ENCODE measurements at places on chromosomes 11 and 22.
A peak's percentile ranks its signal among the peaks of the same experiment; 100 is the strongest.

DNA sequence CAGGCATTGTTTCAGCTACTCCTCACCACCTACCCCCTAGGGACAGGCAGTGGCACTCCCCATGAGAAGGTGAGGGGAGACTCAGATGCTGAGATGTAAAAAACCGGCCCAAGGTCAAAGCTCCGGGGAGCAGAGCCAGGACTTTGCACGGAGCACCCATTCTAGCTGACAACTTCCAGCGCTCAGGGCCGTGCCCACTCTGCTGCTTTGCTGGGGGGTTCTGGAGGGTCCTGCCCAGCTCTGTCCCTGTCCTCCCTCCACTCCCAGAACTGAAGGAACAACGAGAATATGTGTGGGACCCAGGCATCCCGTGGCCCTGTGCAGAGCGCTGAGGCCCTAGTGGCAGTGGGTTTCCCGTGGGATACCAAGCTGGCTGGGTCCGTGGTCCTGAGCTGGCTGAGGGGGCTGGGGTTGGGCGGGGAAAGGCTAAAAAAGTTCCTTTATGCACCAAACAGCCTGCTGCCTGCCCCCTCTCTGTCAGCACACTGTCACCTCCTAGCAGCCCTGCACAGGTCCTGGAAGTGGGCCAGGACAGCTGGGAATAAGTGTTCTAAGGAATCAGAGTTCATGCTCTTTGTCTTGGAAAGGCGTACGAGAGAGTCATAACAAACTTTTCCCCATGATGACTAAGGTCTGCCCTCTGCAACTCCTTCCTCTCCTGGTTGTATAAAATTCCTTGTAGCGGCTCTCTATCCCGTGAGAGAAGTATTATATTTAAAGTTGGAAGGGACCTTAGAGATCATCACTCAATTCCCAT is 1.9 kb downstream of the MS4A10 start:
- peak; percentile 78 for DNase-seq

DNA sequence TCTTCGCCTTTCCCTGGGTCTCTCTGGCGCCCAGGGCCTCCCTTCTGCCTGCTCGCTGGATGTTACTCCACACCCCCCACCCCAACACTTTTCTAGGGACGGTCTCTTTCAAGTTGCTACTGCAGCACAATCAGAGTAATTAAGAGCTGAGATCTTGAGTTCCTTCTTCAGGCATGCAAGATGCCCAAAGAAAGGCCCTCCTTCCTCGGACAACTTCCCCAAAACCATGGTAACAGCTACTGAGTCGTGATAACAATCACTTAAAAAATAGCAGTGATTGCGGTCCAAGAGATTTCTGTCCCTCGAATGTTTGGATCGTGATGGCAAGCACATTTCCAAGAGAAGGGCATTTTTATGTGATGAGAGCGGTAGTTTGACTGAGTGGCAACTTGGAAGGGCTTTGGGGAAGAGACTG is 638 bp upstream of the TENM4 start:
- peak; percentile 11 for DNase-seq

- DNase-seq = no peak
These were observed 29.4 kb downstream of the DAGLA start for GRCh38 chr11:61709572-61709971.

DNA sequence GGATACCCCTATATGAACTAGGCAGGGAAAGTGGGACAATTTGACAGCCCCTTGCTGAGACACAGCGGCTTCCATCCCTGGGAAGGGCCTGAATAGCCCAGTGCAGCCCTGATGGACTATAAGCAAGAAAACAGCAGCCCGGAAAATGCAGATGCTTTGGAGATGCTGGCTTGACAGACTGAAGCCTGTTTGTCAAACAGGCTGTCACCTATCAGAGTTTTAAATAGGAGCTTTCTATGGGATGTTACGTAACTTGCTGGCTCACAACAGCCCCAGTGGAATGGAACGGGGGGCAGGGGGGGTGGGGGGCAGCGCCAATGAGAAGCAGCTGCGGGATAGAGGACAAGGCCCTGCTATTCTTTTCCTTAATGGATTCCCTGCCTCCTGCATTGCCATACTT is 91.9 kb upstream of the NTM start:
- no peak for DNase-seq

DNA sequence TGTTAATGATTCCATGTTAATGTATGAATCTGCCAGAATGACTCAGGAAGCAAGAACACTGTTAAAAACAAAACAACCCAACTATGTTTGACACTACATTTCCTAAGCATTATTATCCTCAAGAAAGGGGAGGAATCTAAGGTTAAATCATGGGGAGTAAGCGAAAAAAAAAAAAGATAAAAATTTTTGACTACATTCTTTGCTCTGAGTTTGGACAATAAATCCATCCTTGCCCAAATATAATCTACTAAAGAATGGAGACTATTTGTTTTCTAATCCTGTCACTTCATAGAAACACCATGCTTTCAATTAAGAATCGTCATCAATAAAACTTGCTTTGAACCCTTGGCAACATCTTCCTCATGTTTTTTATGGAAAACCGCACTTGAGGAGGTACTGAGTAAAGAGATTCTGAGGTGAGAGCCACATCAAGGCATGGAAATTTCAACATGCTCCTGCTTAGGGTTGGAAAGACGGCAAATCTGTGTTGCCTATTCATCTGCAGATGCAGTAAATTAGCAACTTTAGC is 9.7 kb downstream of the MAML2 start:
- DNase-seq = no peak

DNA sequence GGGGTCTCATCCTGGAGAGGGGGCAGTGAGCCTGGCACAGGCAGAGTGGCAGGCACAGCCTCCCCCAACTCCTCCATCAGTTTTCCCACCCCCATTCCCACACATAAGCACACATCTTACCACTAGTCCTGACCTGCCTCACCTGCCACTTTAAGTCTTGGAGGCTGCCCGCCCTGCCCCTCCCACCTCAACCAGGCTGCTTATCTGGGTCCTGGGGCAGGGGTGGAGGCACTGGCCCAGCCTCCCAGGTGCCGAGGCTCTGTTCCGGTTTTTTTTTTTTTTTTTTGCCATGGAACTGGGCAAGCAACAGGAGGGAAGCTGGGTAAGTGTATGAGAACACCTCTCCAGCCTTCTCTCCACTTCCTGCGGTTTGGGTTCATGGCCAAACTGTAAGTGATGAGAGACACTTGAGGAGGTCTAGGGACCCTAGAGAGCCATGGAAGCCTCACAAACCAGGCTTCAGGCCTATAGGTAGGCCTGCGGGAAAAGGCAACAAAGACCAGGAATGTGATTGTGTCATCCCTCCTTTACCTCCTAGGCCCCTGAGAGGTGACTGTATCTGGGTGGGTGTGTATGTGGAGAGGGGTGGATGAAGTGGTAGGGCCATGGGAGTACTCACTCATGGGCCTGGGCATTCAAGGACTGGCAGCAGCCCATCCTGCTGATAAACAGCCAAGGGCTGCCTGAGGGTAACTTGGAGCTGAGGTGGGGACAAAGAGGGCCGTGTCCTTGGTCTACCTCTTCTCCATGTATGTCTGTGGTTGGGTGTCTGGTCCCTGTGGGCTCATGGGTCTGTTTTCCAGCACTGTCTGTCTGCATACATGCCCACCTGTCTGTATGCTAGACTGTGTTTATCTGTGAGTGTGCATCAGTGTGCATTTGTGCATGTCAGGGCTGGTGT is 22.6 kb downstream of the PHLDB1 start:
- DNase-seq = no peak

GRCh38 chr11:70057080-70057479 is 21.0 kb upstream of the ANO1 start:
- no peak for DNase-seq

GRCh38 chr11:117916956-117917355 is 12.2 kb downstream of the TMPRSS13 start:
- no peak for DNase-seq

DNA sequence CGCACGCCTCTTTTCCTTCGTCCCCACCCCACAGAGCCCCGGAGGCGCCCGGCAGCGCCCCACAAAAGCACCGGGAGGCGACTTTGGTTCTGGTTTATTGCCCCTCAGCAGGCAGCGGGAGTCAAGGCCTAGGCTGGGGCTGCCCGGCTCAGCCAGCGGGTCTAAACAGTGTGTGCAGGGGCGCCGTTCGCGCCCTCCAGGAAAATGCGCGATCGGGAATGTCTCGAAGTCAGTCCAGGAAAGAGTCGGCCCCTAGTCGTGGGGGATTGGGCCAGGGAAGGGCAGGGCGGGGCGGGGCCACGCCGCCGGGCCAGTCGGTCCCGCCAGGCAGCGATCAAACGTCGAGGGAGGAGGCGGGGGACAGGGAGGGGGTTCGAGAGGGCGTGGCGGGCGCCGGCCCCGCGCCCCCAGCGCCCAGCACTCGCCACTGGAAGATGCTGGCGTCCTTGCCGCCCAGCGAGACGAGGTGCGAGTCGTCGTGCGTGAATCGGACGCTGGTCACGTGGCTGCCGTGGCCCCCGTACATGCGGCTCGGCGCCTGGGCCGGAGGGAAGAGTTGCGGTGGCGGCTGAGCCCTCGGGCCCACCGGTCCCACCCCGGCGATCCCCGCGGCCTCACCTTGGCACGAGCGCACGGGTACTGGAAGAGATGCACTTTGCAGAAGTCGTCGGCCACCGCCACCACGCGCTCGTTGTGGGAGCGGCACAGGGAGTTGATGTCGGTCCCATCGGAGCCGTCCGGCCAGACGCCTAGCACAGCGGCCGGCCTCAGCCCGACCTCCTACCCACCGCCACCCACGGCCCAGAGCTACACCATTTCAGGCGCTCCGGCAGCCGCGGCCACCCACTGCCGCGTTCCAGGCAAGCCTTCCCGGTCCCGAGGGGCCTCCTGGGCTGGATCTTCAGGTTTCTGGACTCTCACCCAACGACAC is 741 bp upstream of the MTA2 start:
- peak; percentile 64 for DNase-seq

DNA sequence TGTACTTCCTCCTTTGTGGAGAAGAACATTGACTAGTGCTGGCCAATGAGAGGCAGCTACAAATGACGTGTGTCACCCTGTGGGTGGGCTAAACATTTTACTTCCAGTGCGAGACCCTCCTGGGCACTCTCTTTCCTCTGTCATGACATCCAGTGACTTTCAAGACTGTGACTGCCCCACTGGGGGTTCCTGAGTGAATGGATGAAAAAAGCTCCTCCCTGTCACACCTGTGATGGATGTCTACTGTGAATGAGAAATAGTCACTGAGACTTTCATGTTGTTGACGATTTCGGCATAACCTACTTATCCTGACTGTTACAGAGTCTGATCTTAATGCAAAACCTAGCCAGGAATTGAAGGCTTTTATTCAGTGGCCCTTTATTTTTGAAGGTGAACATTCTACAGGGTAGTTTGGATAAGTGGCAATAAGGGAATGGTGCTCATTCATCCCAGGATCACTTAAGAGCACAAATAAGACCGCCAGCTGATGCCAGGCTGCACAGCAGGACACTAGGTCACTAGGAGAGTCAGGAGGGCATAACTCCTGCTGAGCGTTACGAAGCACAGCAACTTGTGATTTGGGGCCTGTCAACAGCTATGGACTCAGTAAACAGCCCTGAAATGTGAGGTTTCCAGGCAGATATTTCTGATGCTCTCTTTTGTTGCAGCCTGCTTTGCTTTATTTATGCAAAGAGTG is 636.6 kb downstream of the NTM start:
- no peak for DNase-seq

- no peak for DNase-seq
These were observed 8.7 kb downstream of the GRIK4 start for GRCh38 chr11:120520091-120520822.

DNA sequence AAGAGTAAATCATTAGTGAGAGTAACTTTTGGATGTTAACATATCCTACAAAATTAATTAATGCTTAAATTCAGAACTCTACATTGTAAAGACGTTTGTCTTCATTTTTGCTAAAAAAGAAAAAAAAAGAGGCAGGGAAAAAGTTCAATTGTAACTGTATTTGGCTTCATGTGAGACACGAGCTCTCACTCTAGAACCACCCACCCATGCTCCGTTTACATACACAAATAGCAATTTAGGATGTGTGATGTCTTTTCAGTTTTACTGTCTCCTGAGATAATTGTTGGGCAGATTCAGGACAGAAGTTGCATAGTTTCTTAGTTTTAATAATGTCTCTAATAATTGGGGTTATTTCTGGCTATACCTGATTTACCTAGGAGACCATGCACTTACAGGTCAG is 248.6 kb downstream of the AASDHPPT start:
- no peak for DNase-seq

DNA sequence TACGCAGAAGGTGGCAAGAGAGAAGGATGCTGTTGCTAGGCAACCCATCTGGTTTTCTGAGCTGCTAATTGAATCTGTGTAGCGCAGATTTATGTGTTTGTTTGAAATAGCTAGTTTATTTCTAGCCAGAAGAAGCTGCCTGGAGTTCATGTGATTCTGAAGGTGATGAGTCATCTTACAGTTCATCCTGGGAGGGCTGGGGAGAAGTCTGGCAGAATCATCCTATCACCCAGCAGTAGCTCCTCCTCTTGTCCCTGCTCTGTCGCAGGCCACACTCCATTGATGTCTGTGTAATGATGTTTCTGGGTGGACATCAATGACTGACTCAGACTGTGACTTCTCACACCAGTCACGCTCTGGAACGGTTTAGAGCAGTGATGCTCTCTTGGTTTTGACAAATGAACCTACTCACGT is 4.8 kb upstream of the FBXO7 start:
- DNase-seq = no peak

DNA sequence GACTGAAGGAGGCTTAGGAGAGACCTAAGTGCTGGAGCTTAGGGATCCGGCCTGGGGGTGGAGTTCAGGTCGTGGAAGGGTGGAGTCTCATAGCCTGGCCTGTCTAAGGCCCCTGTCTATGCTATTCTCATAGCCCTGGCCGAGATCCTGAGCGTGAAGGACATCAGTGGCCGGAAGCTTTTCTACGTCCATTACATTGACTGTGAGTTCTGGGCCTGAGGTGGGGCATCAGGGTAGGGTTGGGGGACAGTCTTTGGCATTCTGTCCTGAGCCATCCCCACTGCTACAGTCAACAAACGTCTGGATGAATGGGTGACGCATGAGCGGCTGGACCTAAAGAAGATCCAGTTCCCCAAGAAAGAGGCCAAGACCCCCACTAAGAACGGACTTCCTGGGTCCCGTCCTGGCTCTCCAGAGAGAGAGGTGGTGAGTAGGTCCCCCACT is 603 bp downstream of the KAT5 start:
- no peak for DNase-seq

DNA sequence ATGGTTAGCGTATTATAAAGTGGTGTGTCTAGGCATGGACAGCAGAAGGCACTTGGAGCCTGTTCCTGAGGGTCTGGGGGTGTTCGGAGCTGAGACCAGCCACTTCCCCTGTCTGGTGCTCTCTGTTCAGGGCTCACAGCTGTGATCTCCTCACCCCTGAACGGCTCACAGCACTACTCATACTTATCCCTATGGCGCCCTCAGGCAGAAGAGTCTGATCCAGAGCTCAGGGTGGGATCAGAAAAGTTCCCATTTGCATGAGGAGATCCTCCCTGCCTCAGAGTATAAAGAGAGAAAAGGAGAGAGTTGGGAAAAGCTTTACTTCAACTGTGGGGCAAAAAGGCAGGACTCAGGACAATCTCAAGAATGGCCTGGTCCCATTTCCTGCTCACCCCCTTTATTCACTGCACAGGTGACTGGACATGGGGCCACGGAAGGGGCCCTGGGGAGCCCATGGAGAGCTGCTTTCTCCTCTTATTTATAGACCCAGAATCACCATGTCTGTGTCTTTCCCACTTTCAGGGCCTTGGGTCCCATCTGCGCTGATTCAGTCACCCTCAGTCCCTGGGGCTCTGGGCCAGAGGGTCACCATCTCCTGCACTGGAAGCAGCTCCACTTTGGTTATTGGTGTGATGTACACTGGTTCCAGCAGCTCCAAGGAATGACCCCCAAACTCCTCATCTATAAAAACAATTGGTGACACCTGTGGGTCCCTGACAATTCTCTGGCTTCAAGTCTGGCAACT is 97.0 kb upstream of the TOP3B start:
- DNase-seq = no peak
